ENCODE measurements at places on chromosomes 6 and 20.

DNA sequence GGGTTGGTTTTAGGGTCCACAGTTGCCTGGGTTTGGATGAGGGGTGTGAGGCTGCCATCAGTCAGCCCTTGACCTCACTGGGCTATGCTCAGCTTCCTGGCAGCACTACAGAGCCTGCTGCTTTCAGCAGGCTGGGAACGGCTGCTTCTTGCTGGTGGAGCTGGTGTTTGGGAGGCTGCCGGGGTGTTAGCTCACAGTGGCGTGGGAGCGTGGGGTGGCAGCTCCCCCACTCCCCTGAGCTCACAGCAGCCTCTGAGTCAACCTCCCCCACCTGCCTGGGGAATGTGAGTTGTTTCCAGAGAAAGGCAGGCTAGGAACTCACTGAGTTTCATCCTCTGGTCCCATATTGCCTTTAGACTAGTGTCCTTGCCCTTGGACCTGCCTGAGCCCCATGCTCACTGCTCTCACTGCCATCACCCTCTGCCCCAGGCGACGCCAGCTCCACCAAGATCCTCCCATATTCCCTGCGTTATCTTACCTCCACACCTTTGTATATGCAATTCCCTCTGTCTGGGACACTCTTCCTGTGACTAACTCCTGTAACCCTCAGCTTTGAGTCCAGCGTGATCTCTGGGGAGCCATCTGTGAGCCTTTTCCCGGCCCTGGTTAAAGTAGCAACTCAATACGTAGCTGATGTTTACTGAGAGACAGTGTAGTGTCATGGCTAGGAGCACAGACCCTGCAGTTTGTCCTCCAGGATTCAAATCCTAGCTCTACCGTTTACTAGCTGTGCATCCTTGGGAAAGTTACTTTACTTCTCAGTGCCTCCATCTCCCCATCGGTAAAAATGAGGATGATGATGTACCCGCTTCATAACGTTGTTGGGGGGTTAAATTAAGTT is 34.8 kb downstream of the PPP1R16B start:
- peak; percentile 25 for DNase-seq

DNA sequence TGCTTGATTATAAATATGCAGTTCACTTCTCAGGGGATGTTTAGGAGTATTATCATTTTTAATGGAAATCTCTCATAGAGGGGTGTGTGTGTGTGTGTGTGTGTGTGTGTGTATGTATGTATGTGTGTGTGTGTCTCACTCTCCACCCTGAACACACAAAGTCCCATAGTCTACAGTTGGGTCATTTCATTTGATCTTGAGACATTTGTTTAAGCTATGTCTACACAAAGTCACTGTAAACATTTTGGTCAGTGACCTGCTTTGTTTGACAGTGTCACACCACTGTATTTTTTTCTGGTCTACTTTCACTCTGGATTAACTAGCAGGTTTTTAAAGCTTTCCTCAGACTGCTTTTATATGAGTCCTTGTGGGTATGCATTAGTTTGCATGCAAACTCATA is 215.2 kb downstream of the GRIK2 start:
- DNase-seq: no peak

GRCh38 chr6:33694977-33695376 is 16.5 kb downstream of the UQCC2 start:
- DNase-seq: no peak

- DNase-seq: no peak
Measured at GRCh38 chr20:59010995-59011873, 4.2 kb upstream of the CTSZ start.

DNA sequence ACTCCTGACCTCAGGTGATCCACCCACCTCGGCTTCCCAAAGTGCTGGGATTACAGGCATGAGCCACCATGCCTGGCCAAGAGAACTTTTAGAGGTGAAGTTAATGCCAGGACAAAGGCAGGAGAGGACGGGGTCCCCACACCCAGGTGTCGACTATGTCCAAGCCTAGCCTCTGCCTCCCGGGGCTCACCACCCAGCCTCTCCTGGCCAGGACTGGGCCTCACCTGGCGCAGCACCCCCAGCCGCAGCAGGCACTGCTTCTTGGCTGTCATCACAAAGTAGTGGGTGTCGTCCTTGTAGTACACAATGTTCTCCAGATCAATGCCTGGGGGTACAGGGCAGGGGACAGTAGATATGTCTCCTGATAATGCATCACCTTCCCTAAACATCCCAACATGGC is 4.2 kb downstream of the MICAL1 start:
- DNase-seq: no peak

DNA sequence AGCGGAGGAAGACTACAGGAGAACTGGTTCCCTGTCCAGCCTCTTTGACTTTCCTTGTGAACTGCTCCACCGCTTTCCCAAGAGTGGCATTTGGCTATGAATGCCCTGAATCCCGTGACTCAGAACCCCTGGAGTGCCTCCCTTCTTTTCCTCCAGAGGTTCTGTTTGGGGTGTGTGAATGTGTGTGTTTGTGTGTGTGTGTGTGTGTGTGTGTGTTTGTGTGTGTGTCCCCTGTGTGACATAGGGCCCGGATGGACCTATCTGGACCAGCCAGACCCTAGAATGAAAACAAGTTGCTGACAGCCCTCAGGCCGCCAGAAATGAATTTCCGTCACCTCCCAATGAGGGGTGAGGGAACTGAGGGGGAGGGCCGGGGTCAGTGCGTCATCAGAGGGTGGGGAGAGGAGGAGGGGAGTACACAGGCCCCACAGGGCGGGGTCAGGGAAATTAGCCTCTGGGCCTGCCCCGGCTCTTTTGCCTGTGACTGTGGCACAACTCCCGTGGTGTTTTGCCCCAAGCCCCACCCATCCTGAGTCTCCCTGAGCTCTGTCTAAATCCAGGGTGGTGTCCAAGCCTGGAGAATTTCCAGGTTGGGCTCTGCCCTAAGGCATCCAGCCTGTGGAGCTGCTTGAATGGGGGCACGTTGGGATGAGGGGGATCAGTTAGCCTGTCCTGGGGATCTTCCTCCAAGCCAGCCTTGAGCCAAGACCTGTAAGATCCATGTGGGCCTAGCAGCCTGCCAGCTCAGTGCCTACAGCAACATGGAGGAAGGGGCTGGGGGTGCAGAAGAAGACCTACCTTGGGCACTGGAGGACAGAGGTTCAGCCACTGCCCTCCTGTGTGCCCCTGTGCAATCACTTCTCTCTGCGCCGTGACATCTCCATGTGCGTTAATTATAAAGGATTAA is 15.2 kb upstream of the MRPS18A start:
- DNase-seq: no peak

DNA sequence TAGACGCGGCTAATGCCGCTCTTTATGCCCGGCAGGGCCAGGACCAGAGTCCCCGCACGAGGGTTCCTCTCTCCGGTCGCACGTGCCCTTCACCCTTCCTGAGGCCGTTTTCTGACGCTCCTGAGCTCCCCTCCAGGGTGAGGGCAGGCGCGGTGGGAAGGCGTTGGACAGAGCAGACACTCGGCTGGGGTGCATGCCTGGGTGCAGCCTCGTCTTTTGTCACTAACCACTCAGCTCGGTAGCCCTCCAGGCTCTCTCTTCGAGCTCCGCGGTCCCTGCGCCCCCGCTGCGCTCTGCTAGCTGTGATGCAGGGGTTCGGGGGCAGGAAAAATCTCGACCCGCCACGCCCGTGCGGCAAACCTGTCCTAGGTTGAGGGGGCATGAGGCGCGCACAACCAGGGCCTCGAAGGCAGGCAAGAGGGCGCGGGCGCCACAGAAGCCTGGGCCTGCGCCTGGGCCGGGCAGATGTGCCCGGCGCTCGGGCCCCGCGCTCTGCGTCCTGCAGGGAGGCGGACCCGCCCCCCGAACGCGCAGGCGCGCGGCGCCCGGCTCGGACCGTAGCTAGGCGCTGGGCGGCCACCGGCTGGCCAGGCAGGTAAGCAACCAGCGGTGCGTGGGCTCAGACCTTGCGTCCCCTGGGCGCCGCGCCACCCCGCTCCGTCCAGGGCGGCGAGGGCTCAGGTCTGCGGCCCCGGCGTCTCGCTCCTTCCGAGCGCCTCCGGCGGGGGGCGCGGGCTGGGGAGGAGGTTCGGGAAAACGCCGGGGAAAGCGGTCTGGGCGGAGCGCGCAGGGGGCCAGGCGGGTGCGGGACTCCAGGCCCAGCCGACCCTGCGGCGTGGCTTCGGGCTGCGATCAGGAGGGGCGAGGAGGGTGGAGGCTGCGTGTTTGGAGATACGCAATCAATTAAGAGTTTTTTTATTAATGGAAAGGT is at the start of gene L3MBTL1:
Gene L3MBTL1 (plus strand): TSS at position 548 of the 931 bp plus-strand sequence. CDS start 5,807 bp downstream, outside the sequence.
- DNase-seq: no peak

DNA sequence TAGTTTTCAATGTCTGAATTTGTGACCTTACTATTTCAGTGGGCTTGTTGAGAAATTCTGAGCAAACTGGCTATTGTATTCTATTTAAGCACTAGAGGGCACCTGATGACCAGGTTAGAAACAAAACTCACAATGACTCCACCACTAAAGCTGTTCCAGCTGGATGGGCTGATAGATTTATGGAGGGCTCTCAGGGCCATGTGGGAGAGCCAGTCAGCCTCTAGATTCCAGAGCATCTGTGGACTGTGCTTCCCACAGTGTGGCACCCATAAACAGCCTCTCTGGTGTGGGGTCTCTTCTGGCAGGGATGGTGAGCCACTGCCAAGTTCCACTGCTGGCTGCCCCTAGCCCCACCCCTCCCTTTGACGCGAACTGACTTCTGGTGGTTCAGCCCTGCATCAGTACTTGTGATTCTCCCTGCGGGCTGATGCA is 29.2 kb downstream of the C6orf58 start:
- no peak for DNase-seq

DNA sequence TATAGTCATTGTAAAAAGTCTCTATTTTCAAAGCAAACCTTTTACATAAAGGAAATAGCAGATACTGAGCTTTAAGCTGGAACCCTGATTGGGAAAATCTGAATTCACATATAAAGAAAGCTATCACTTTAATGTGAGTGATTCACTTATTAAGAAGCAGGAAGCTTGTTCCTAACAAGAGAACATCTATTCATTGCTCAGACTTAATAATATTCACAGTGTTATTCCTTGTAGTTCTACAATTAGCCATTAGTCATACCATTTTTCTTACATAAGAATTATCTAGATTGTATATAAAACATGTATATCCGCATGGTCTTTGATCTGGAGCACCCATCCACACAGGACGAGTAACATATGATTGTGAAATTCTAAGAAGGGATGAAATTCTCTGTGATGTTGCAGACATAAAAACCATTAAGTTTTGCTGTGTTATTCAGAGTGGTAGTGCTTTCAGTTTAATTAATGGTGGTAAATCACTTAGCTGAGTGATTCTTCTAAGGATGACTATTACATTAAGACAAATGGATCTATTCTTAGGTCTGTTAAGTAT is 71.1 kb upstream of the FOXQ1 start:
- no peak for DNase-seq

DNA sequence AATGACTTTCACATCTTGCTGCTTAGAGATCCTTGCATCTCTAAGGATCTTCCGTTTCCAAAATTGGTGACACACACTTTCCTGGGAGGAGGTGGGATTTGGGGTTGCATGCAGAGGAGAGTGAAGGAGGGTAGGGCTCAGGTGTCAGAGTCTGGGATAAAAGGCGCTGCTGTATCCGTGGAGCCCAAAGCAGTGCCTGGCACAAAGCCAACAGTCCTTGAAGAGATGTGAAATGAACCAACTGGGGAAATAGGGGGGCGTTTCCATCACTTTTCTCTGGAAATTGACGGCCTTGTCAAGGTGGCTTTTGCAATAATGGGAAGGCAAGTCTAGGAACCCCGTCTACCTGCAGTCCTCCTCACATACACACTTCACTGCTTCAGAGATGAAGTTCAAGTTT is 59.5 kb upstream of the NELFCD start:
- no peak for DNase-seq

DNA sequence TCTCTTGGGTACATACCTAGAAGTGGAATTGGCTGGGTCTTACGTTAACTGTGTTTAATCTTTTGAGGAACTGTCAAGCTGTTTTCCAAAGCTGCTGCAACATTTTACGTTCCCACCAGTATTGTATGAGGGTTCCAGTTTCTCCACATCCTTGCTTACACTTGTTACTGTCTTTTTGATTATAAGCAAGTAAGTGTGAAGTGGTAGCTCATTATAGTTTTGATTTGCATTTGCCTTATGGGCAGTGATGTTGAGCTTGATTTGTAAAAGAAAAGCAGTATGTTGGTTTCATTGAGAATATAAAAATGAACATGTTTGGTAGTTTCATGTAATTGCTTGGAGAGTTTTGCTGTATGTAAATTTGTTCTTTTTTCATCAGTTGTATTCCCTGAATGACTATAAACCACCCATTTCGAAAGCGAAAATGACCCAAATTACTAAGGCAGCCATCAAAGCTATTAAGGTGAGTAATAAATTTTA is 40.4 kb downstream of the SCAF8 start:
- DNase-seq: no peak

- no peak for DNase-seq
Measured at GRCh38 chr6:132713352-132714134, at the start of gene VNN1. VNN1 (minus strand) TSS chr6:132714055; CDS start chr6:132714035, 20 bp downstream.

DNA sequence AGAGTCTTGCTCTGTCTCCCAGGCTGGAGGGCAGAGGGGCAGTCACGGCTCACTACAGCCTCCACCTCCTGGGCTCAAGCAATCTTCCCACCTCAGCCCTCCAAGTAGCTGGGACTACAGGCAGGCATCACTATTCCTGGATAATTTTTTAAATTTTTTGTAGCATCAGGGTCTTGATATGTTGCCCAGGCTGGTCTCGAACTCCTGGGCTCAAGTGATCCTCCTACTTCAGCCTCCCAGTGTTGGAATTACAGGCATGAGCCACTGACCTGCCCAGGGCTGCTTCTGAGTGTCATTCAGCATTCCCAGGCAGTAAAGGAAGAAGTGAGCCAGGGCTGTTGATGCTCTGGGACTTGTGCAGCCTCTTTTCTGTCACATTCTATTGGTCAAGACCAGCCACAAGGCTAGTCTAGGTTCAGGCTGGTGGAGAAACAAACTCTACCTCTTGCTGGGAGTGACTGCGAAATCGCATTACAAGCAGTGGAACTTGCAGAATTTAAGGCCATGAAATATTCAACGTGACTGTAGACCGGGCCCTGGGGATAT is 2.1 kb upstream of the ARFGEF2 start:
- DNase-seq: no peak

DNA sequence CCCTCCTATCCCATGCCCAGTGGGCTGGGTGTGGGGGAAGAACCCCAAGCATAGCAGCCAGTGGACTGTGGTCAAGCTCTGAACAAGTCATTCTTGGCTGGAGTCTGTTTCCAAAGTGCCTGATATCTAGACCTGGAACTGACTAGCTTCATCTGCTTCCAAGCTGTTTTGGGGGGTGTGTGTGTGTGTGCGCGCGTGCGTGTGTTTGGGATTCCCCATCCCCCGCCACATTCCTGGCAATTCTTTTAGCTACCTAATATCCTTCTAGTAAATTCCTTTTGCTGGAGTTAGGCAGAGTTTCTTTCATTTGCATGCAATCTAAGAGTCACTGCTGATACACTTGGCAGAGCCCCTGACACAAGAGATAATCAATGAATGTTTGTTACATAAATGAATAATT is 7.8 kb downstream of the PAK5 start:
- DNase-seq: no peak
